Chondrocyte (in vitro differentiated cells): ENCODE measurements at places on chromosomes 1 and 21. TPM values are rescaled to one million over a fixed set of nuclear protein-coding genes. Genes with fewer than 3 reads are reported as not detected.

DNA sequence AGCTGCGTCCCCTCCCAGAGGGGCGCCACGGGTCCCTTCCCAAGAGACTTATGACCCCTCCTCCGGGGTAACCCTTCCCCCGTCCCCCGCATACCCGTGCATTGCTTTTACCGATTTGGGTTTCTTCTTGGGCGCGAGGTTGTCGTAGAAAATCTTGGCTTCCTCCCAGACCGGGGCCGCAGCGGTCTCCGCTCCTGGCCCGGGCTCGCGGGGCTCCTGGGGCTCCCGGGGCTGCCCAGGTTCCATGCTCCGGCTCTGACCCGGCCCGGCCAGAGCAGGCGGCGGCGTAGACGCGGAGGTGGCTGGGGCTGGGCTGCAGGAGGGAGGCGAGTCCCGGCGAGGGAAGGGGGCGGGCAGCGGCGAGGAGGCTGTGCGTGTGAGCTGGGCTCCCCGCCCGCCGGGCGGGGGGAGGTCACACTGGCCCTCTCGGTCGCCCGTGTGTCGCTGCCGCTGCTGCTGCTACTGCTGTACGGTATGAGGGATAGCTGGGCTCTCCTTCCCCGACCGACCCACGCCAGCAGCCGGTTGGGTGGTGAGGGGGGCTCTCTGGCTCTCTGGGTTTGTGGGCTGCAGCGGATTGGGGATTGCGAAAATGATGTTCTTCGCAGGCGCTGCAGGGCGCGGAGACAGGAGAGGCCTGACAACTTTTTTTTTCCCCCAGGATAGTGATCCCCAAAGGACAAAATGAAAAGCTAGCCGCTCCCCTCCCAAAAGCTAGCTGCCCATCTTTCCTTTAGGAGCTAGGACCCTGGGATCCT is at the start of gene NT5C1A:
TSS of gene NT5C1A (minus strand) at position 315 of the 758 bp plus-strand sequence. CDS start at position 246, 69 bp downstream.
- H3K4me3 ChIP-seq: peak within 1 kb of the TSS; percentile 59
- H3K27ac ChIP-seq: no peak within 1 kb of the TSS
- H3K27me3 ChIP-seq: peaks cover 20% of the 10 kb centered on the region

GRCh38 chr1:85047472-85048295 is 616 bp downstream of the MCOLN3 start:
- H3K4me1 ChIP-seq: peaks cover 3% of the 10 kb centered on the region
- peaks cover 63% of the 10 kb centered on the region for H3K27me3 ChIP-seq
- H3K4me3 ChIP-seq: peak overlapping the region; percentile 6
- no peaks in the 10 kb centered on the region for H3K36me3 ChIP-seq
- H3K27ac ChIP-seq: no peak overlapping the region

GRCh38 chr1:8911416-8912309 is 33.2 kb upstream of the ENO1 start:
- H3K4me1 ChIP-seq: peaks cover 17% of the 10 kb centered on the region
- no peaks in the 10 kb centered on the region for H3K36me3 ChIP-seq
- H3K27ac ChIP-seq: no peak overlapping the region
- no peak overlapping the region for H3K4me3 ChIP-seq
- no peaks in the 10 kb centered on the region for H3K27me3 ChIP-seq

- no peaks in the 10 kb centered on the region for H3K36me3 ChIP-seq
- H3K4me1 ChIP-seq: peaks cover 52% of the 10 kb centered on the region
Measured at GRCh38 chr1:192903142-192903541, 94.3 kb downstream of the RGS2 start.

DNA sequence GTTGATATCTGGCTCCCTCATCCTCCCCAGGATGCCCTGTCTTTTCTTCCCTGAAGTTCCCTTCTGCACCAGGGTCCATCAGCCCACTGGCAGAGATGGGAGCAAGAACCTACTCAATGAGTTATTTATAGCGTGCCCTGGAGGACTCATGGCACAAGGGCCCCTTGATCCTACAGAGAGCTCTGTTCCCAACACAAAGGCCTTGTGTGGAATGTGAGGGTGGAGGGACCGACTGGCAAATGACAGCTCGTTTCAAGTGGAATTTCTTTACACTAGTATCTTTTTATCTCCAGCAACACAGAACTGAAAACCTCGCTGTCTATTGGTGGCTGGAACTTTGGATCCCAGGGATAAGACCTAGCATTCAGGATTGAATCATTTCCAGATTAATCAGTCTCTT is 22.4 kb downstream of the CHI3L2 start:
- H3K27ac ChIP-seq: no peak overlapping the region
- no peaks in the 10 kb centered on the region for H3K4me1 ChIP-seq
- peaks cover 15% of the 10 kb centered on the region for H3K27me3 ChIP-seq
- no peaks in the 10 kb centered on the region for H3K36me3 ChIP-seq
- no peak for DNase-seq
- H3K4me3 ChIP-seq: no peak overlapping the region

GRCh38 chr1:85282424-85282823 is 6.0 kb upstream of the BCL10 start:
- no peak overlapping the region for H3K27ac ChIP-seq
- H3K4me1 ChIP-seq: peaks cover 15% of the 10 kb centered on the region
- no peaks in the 10 kb centered on the region for H3K27me3 ChIP-seq
- H3K4me3 ChIP-seq: no peak overlapping the region
- no peaks in the 10 kb centered on the region for H3K36me3 ChIP-seq

- no peak overlapping the region for H3K4me3 ChIP-seq
- H3K36me3 ChIP-seq: peaks cover 4% of the 10 kb centered on the region
- no peaks in the 10 kb centered on the region for H3K27me3 ChIP-seq
- no peaks in the 10 kb centered on the region for H3K4me1 ChIP-seq
Measured at GRCh38 chr1:222068937-222069336, 327.0 kb upstream of the DUSP10 start.

DNA sequence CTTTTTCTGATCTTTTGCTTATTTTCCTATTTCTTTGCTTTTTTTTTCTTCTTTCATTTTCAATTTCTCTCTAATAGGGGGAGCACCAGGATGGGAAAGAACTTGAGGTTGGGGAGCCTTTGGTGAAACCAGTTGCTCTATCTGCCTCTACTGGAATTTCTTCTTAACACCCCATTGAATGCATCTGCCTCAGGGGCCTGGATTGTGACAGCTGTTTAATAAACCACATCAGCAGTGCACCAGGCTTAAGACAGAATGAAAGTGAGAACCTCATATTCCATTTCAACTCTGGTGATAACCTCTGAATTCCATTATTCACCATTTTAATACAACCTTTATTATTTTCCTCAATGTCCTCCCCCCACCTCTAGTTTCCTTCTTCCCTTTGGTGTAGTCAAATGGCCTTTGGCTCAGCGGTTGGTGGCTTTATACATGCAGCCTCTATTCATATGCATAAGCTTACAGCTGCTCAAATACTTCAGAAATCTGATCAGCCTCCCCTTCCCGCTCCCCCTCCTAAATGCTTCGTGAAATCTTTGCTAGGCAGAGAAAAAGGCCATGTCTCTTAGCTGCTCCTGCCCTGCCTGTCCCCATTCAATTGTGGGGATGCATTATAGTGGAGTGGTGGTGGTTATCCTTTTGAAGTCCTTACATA is 537.3 kb upstream of the PLXNA2 start:
- no peaks in the 10 kb centered on the region for H3K36me3 ChIP-seq
- no peaks in the 10 kb centered on the region for H3K4me1 ChIP-seq
- no peak for DNase-seq
- H3K27ac ChIP-seq: no peak overlapping the region
- H3K27me3 ChIP-seq: peaks cover 7% of the 10 kb centered on the region

DNA sequence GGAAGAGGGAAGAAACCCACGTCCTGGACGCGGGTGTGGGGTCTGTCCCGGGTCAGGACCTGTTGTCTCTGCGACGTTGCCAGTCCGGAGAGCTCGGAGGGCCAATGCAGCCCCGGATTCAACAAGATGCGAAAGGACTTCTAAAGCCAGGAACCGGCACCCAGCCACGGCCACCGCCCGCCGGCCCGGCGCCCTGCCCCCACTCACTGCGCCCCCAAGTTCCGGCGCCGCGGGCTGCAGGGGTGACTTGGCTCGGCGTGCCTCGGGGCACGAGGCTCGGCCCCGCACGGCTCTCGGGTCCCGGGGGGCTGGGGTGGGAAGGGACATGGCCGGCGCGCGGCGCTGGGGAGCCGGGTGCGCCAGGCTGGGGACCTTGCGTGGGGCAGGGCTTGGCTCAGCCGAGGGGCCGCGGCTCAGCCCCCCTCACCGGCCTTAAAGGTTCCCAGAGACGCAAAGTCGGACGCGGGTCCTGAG is 51.8 kb upstream of the H6PD start:
- H3K36me3 ChIP-seq: peaks cover 8% of the 10 kb centered on the region
- H3K4me3 ChIP-seq: peak overlapping the region; percentile 88
- no peaks in the 10 kb centered on the region for H3K27me3 ChIP-seq
- H3K4me1 ChIP-seq: peaks cover 30% of the 10 kb centered on the region
- H3K27ac ChIP-seq: peak overlapping the region; percentile 68

DNA sequence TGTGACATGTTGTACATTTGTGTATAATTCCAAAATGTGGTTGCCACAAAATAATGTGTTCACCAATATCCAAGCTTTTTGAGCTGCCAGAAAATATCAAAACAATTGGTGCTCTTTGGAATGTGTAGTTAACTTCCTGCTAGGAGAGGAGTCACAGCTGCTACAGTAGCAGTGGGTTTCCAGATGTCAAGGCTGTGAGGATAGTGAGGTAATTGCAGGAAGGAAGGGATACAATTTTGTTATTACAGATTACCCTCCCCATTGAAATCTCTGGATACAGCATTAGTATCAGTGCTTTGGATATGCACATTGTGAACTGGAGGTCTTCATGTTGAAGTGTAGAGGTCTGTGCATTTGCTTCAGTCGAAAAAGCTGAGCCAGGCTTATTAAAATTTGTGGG is 253.2 kb downstream of the PTPRC start:
- H3K4me3 ChIP-seq: no peak overlapping the region
- no peak for DNase-seq
- H3K27ac ChIP-seq: peak overlapping the region; percentile 90
- H3K36me3 ChIP-seq: peaks cover 18% of the 10 kb centered on the region

DNA sequence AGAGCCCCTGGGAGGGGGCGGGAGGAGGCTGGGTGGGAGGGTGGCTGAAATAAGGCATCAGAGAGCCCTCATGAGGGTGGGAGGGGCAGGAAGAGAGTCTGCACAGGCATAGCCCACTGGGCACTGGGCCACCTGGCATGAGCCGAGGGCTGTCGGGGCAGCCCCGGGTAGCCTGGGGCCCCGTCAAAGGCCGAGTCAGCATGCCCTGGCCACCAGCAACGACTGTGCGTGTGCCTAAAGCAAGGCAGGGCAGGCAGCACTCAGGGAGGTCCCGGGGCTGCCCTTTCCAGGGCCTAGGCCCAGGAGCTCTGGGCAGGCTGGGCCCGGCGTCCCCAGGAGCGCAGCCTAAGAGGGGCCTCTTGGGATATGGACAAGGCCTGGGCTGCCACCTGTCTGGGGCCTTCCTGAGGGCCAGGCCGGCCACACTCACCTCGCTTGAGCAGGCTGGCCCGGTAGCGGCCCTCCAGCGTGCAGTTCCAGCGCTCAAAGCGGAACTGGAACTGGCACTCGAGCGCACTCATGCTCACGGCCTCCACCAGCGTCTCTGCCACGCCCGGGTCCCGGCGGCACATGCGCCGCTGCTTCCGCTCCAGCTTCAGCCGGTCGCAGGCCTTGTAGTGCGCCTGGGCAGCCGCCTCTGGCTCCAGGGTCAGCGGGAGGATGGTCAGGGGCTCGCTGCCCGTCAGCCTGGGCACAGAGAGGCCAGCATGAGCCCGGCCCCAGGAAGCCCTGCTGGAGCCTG is 22.7 kb downstream of the WNT9A start:
- no peak overlapping the region for H3K4me3 ChIP-seq
- H3K4me1 ChIP-seq: no peaks in the 10 kb centered on the region
- no peak for DNase-seq
- no peaks in the 10 kb centered on the region for H3K36me3 ChIP-seq

GRCh38 chr1:225435487-225435886 is 7.6 kb upstream of the LBR start:
- no peak overlapping the region for H3K4me3 ChIP-seq
- no peaks in the 10 kb centered on the region for H3K36me3 ChIP-seq
- DNase-seq: no peak
- H3K4me1 ChIP-seq: peaks cover under 1% of the 10 kb centered on the region

- H3K27ac ChIP-seq: no peak overlapping the region
- H3K4me1 ChIP-seq: peaks cover 8% of the 10 kb centered on the region
- H3K27me3 ChIP-seq: no peaks in the 10 kb centered on the region
- no peak overlapping the region for H3K4me3 ChIP-seq
Measured at GRCh38 chr1:117857418-117857817, 72.0 kb downstream of the GDAP2 start.

Gene FASLG
- not detected in 3 replicates for total RNA-seq

Gene CSMD2
- 0.10 to 0.55 TPM (median 0.46 TPM) in 3 replicates for total RNA-seq

Gene KCNE1
- total RNA-seq: 0.32 to 0.70 TPM (median 0.38 TPM) in 3 replicates

Gene DUSP10
- total RNA-seq: 1.4 to 4.1 TPM (median 3.6 TPM) in 3 replicates
